Activated CD4-positive, alpha-beta T cell treated with anti-CD3 and anti-CD28 coated beads for 48 hours (primary cell): ENCODE measurements at places on chromosomes 3 and 15.

- DNase-seq = no peak
These were observed 126.7 kb downstream of the MYLK start for GRCh38 chr3:123757281-123757940.

DNA sequence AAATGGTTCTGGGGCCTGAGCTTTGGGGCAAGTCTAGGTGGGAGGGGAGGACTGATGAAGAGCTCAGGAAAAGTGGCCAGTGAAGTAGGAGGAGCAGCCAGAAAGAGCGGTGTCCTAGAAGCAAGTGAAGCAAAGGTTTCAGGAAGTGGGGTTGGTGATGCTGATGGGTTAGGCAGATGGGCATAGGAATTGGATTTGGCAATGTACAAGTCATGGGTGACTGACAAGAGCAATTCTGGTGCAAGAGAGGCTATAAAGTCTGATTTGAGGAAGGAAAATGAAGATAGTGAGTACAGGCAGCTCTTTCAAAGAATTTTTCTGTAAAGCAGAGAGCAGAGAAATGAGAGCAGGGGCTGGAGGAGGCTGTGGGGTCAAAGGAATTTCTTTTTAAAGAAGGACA is 19.7 kb downstream of the ALPK3 start:
- DNase-seq = no peak

DNA sequence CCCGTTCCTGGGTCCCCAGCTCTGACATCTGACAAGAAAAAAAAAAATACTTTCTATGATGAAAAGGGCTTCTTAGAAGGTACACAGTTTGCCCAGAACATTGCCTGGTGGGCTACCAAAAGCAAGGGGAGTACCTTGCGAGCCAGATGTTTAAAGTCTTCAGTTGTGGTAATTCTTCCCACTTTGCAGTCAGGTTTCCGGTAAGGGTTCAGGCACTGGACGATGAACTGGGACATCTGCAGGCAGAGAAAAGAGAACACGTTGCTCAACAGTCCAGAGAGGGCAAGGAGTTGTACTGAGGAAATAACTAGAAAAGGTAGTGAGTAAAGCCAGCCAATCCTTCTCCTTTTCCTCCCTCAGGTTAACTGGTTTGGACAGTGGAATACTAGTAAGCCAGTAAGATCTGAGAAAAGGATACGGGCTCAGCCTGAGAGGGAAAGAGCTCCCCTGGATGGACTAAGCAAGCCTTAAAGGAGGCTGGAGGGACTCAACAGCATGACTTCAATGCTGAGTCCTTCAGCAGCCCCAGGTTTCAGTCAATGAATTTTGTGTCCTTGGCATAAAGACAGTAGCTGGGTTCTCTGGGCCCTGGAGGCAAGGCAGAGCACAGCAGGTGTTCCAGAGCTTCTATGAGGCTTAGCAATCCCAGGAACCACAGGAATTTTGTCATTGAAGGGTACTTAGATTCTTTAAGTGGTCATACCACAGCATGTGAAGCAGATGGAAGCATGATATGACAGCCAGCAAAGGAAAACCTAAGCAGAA is 38.2 kb downstream of the NBEAL2 start:
- DNase-seq = no peak

- DNase-seq = no peak
These were observed 213.8 kb downstream of the NR2F2 start for GRCh38 chr15:96544162-96544756.

GRCh38 chr3:113773381-113773780 is 26.5 kb downstream of the ATP6V1A start:
- DNase-seq = no peak

- DNase-seq = no peak
These were observed 45.1 kb upstream of the C15orf39 start for GRCh38 chr15:75156326-75157215.

DNA sequence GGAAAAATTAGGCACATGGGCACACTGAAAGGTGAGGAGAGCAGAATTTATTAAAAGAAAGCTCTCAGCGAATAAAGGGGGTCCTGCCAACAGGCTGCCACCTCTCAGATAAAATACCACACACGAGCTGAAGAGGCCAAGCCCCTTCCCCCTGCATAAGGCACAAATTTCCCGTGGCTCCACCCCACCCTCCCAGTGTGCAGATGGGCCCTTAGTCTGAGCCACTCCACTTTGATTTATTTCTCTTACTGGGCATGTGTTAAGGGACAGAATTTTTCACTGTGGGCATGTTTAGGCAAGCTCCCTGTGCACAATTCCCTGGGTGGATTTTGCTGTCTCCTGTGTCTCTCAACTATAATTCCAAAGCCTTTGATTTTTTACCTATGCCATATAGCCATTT is 409.8 kb downstream of the TBL1XR1 start:
- DNase-seq = no peak

DNA sequence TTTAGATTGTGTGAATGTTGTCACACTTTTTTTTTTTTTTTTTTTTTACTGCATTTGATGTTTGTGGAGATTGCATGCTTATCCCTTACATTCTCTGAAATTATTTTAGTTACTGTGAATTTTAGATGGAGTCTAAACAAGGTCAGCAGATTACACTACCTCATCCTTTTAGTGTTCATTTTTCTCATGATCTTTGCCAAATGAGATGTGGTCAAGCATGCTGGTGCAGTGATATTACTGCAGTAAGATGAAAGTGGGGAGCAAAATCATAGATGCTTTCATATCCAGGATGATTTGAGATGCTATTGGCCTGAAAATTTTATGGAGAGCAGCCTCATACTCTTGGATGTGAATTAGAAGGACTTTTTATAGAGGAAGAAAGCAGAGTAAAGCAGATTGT is 45.8 kb downstream of the SLC25A26 start:
- DNase-seq = no peak

DNA sequence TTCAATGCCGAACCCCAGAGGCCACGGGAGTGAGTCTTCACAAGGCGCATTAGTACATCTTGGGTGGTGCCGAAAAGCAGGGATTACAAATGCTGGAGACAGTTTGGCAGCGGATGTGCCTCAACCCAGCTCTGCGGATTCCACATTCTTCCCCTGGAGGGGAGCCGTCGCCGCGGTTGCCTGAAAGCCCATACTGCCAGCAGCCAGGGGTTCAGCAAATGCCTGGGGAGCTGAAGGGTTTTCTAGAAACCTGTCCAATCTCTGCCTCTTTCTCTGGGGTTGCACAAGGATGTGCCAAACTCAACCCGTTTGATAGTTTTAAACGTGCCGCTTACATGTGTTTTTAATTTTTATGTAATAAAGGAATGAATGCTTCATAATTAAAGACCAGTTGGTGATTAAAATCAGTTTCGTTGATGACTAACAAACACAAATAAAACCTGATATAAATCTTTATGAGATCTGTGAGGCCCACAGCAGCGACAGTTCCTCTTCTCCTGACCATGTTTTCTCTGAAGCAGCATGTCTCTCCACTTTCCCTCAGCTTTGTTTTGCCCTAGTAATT is 74.6 kb upstream of the LEKR1 start:
- no peak for DNase-seq

DNA sequence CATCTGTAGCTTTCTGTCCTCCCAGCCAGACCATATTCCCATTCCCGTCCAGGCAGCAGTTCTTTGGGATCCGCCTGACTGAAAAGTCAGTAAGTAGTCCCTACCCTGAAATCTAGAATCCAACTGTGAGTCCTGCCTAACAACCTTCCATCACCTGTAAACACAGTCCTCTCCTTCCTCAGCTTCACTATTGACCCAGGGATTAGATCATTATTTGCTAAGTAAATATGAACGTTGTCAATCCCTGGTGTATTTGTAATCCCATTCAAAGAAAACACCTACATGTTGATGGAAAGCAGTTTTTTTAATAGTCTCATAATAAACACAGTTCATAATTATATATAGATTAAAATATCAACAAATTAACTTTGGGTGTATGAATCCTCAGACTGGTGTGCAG is 732 bp downstream of the SAXO2 start:
- no peak for DNase-seq

- no peak for DNase-seq
These were observed 50.0 kb upstream of the NMD3 start for GRCh38 chr3:161171113-161171512.

DNA sequence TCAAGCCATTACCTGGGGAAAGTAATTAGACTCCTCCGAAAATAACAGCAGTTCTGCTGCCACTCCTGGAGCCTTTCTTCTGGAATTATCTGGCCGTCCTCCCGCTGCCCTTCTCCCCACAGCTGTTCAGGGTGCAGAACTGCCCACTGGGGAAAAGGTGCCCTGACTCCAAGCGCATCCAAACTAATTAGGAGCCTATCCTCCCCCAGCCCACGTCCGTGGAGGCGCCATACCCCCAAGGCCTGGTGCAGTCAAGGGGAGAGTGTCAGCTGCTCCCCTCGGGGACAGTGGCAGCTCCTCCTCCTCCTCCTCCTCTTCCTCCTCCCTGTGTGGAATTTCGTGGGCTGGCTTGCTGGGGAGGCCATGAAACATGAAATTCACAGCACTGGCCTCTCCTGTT is 177.2 kb downstream of the XXYLT1 start:
- no peak for DNase-seq

DNA sequence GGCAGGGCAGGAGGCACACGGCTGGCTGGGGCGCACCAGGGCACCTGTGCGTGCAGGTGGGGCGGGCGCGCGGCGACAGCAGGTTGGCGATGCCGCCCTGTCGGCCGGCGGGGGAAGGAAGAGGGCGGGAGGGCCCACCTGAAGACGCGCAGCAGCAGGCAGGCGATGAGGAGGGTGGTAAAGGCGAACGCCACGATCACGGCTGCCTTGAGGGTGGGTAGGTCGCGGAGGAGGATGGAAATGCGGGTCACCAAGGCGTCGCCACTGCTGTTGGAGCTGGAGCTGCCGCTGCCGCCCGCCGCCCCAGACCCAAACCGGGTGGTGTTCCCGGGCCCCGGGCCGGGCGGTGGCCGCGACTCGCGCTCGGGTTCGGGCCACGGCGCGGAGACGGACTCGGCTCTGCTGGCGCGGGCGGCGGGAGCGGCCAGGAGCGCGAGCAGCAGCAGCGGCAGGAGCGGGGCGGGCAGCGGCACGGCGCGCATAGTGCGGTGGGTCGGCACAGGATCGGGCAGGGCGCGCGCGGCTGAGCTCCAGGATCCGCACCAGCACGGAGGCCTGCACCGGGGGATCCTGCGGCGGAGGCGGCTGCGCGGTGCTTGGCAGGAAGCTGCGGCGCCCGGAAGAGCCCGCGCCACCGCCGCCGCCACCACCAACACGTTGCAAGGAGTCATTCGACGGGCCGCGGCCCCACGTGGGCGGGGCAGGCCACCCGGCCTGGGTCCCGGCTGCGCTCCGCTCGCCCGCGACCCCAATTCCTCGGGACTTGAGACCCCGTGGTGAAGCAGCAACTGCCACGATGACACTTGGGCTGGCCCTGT is at the start of gene FAM174B:
TSS of gene FAM174B (minus strand) at position 598 of the 818 bp plus-strand sequence.
- DNase-seq = peak; percentile 61

- DNase-seq = peak; percentile 45
These were observed 96.7 kb downstream of the FOXP1 start for GRCh38 chr3:71486831-71487230.

GRCh38 chr15:32952901-32953532 is 235.2 kb downstream of the GREM1 start:
- DNase-seq = no peak

DNA sequence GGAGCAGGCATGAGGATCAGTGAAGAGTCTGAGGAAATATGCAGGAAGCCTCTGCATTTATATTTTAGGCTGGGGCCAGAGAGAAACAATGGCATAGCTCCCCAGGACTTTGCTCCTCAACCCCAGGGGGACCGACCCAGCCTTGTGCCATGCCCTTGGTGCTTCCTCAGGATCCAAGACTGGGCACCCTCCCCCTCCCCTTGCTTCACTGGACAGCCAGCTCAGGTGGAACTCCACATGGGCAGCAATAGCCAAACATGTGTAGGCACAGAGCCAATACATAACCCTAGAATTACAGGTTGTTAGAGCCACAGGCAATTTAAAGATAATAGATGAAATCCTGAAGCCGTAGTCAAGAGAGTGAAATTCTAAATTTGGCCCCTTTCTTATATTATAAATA is 73.0 kb upstream of the ETV5 start:
- DNase-seq = no peak

- no peak for DNase-seq
These were observed 103.1 kb upstream of the CFAP20DC start for GRCh38 chr3:59152943-59153342.

DNA sequence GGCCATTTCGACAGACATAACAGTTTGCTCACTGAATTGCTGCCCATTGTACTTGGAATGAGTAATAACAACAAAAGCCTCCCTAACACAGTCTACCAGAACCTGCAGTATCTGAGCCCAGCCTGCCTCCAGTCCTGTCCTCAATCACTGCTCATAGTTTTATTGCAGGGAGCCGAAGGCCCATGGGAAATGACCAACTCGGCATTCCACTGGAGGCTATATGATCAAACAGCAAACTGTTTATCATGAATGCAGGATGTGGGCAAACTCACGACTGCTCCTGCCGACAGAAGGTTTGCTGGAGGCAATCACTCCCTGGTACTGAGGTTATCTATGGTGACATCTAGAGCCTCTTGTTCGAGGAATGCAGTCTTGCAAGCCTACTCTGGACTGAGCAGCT is 46.3 kb downstream of the LSM3 start:
- no peak for DNase-seq

DNA sequence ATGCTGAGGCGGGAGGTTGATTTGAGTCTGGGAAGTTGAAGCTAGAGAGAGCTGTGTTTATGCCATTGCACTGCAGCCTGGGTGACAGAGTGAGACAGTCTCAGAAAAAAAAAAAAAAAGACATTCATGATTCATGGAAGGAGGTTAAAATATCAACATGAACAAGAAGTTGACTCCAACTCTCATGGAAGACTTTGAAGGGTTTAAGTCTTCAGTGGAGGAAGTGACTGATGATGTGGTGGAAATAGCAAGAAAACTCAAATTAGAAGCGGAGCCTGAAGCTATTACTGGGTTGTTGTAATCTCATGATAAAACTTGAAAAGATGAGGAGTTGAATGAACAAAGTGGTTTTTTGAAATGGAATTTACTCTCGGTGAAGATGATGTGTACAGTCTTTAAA is 491.8 kb downstream of the SQOR start:
- no peak for DNase-seq

DNA sequence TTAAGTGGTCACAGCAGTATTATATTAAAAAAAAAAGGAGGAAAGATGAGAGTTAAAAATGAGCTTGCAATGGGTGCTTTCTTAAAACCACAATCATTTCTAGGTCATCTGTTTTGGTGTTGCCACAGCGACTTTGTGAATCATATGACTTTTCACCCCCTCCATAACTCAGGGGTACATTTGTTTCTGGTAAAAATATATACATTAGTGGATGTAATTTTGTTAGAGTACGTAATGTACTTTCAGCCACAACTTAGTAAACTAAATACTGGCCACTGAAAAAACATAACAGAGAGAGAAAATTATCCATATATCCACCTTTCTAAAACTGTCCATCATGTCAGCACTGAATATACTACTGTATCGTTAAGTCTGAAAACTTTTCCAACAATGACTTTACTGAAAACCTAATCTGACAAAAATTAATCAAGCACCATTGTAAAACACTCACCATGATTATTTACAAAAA is 3.4 kb downstream of the ANKRD28 start:
- DNase-seq = no peak

DNA sequence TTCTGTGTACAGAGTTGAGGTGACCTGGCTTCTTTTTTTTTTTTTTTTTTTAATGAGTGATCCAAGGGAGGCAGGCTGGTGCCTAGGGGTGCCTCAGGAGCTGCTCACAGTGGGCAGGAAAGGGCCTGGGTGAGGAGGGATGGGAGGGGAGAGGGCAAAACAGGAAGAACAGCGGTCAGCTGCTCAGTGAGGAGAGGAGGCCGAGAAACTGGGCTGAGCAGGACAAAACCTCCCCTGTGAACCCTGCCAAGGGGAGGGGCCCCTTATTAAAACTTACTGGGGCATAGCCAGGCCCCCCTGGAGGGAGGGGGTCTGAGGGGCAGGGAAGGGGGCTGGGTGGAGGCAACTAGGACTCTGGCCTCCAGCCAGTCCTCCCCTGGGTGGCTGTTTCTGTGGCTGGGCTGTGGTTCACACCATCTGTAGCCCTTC is 3.5 kb downstream of the PLEKHO2 start:
- no peak for DNase-seq
